Memory B cell (primary cell): ENCODE measurements at places on chromosomes 3 and 15.

- peaks cover 18% of the 10 kb centered on the region for H3K4me1 ChIP-seq
- peak overlapping the region; percentile 18 for H3K27ac ChIP-seq
- DNase-seq, result no peak
- H3K27me3 ChIP-seq, result no peaks in the 10 kb centered on the region
Observed at GRCh38 chr3:122102191-122102935, 47.2 kb downstream of the CD86 start.

- no peak for DNase-seq
- no peaks in the 10 kb centered on the region for H3K27me3 ChIP-seq
- H3K4me1 ChIP-seq, result no peaks in the 10 kb centered on the region
- H3K36me3 ChIP-seq, result no peaks in the 10 kb centered on the region
- no peak overlapping the region for H3K27ac ChIP-seq
- H3K4me3 ChIP-seq, result no peak overlapping the region
Observed at GRCh38 chr3:62940771-62941563, 65.8 kb upstream of the CADPS start.

GRCh38 chr3:8525893-8526292 is 24.3 kb downstream of the LMCD1 start:
- no peaks in the 10 kb centered on the region for H3K27me3 ChIP-seq
- H3K4me1 ChIP-seq, result no peaks in the 10 kb centered on the region
- DNase-seq, result no peak

DNA sequence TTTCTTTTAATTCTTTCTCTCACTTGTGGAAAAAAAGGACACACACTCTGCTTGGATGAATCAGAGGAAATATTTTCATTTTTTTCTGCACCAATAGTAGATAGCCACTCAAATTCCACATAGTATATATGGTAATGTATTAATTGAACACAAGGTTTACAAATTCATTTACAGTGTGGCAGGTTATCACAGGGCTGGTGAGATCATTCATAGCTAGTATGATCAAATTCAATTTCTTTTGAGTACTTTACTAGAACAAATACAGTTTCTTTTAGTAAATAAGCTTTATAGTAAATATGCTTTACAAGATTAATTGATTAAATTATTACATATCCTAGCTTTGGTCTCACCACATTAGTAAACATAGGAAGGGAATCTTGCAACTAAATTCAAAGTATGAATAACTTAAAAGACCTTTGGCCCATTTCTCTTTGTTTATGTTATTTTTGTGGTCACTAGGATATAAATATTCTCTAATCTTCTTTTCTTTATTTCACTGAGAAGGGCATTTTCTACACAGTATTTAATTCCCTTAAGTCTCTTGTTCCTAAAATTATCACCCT is 40.1 kb upstream of the PARP14 start:
- H3K27me3 ChIP-seq, result no peaks in the 10 kb centered on the region
- peaks cover 6% of the 10 kb centered on the region for H3K4me1 ChIP-seq
- peaks cover 26% of the 10 kb centered on the region for H3K36me3 ChIP-seq
- peak overlapping the region; percentile 64 for H3K27ac ChIP-seq
- no peak for DNase-seq

GRCh38 chr3:157442729-157443128 is 6.1 kb downstream of the PTX3 start:
- H3K36me3 ChIP-seq, result no peaks in the 10 kb centered on the region
- no peak overlapping the region for H3K4me3 ChIP-seq
- DNase-seq, result no peak
- no peak overlapping the region for H3K27ac ChIP-seq
- H3K4me1 ChIP-seq, result no peaks in the 10 kb centered on the region
- no peaks in the 10 kb centered on the region for H3K27me3 ChIP-seq

DNA sequence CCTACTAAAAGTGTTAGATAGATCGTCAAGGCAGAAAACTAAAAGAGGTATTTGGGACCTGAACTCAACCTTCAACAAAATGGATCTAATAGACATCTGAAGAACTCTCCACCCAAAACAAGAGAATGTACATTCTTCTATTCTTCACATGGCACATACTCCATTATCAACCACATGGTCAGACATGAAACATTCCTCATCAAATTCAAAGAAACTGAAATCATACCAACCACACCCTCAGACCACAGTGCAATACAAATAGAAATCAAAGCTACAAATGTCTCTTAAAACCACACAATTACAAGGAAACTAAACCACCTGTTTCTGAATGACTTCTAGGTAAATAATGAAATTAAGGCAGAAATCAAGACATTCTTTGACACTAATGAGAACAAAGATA is 984.1 kb upstream of the GBE1 start:
- H3K4me1 ChIP-seq, result no peaks in the 10 kb centered on the region
- H3K36me3 ChIP-seq, result no peaks in the 10 kb centered on the region
- DNase-seq, result no peak
- no peak overlapping the region for H3K4me3 ChIP-seq
- no peaks in the 10 kb centered on the region for H3K27me3 ChIP-seq
- no peak overlapping the region for H3K27ac ChIP-seq

GRCh38 chr15:39433376-39433775 is 147.5 kb upstream of the THBS1 start:
- no peaks in the 10 kb centered on the region for H3K36me3 ChIP-seq
- peaks cover 10% of the 10 kb centered on the region for H3K27me3 ChIP-seq
- H3K4me1 ChIP-seq, result no peaks in the 10 kb centered on the region
- no peak overlapping the region for H3K4me3 ChIP-seq

DNA sequence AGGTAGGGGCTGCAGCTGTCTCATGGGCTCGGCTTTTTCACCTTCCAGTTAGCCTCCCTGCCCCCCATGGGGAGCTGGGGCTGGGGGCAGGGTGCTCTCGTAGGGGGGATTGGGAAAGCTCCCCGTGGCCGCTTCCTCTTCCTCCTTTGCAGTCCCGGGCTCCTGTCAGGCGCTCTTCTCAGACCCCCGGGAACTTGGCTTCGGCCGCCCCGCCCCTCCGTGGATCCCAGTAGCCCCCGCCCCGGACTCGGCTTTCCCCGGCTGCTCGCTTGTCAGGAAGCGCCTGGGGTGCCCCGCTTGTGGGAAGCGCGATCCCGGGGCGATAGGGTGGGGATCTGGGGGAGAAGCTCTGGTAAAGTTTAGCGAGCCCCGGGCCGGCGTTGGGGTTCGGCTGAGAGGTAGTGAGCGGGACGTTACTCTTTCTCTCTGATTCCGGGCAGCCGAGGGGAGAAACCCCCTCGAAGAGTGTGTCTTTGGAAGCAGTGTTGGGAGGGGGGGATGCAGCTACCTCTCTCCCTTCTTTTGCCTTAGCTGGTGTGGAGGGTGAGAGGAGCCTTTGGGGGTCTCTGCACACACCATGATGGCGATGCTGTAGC is 611 bp downstream of the PIAS1 start:
- H3K4me1 ChIP-seq, result peaks cover 23% of the 10 kb centered on the region
- no peak for DNase-seq

DNA sequence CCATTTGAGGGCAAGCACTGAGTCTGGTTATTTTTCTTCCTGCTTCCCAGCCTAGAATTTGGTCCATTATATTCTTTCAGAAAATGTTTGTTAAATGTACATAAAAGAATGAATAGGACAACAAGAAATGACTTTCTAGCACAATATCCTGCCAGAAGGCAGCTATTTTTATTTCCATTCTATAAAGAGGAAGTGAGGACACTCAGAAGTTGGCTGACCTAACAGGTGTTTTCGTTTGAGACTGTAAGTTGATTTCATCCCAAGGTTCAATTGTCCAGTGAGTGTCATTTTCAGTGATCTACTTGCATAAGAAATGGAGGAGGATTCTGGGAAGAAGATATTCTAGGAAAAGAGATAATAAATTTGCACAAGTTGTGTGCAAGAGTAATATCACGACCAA is 191.9 kb upstream of the POU1F1 start:
- H3K4me3 ChIP-seq, result no peak overlapping the region
- H3K27me3 ChIP-seq, result no peaks in the 10 kb centered on the region
- H3K27ac ChIP-seq, result no peak overlapping the region
- H3K4me1 ChIP-seq, result no peaks in the 10 kb centered on the region

DNA sequence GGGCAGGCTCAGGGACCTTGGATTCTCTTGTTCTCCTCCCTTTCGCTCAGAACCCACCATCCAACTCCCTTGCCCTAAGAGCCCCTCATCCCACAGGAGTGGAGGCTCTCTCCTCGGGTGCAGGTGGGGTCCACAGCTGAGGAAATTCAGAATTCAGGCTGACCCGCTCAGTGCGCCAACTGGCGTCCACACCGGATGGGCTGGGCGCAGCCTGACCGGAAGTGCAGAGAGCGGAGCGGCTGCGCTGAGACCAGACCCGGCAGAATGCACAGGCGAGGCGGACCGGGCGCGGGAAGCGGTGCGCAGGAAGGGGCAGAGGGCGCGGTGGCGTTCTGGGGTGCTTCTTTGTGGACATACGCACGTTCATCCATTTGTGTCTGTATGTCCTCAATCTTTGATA is 210.4 kb upstream of the NDN start:
- no peak overlapping the region for H3K27ac ChIP-seq
- H3K36me3 ChIP-seq, result no peaks in the 10 kb centered on the region
- no peak overlapping the region for H3K4me3 ChIP-seq
- no peaks in the 10 kb centered on the region for H3K4me1 ChIP-seq

DNA sequence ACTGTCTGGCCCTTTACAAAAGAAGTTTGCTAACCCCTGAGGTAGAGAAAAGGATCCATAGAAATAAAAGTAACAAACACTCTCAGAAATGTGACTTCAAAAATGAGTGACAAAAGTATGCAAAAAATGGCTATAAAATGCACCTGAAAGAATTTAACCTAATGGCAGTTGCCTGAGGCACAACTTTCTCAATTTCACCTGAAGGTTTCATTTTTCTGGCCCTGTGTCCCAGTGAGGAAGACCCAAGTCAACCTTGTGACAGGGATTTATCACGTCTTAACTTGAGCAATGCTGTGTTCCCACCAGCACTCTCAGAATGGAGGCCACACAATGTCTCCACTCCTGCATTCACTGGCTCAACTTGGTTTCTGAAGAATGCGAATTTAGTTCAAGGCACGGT is 83.0 kb downstream of the FHIT start:
- H3K27ac ChIP-seq, result no peak overlapping the region
- peaks cover 18% of the 10 kb centered on the region for H3K36me3 ChIP-seq
- no peaks in the 10 kb centered on the region for H3K27me3 ChIP-seq
- H3K4me1 ChIP-seq, result no peaks in the 10 kb centered on the region
- no peak overlapping the region for H3K4me3 ChIP-seq
- DNase-seq, result no peak

- no peak overlapping the region for H3K4me3 ChIP-seq
- H3K4me1 ChIP-seq, result no peaks in the 10 kb centered on the region
Observed at GRCh38 chr3:156311930-156312329, 191.6 kb downstream of the KCNAB1 start.

GRCh38 chr3:120448756-120449155 is 2.0 kb downstream of the FSTL1 start:
- H3K27me3 ChIP-seq, result peaks cover 23% of the 10 kb centered on the region
- peaks cover 7% of the 10 kb centered on the region for H3K4me1 ChIP-seq
- no peak for DNase-seq
- H3K36me3 ChIP-seq, result no peaks in the 10 kb centered on the region
- no peak overlapping the region for H3K27ac ChIP-seq

DNA sequence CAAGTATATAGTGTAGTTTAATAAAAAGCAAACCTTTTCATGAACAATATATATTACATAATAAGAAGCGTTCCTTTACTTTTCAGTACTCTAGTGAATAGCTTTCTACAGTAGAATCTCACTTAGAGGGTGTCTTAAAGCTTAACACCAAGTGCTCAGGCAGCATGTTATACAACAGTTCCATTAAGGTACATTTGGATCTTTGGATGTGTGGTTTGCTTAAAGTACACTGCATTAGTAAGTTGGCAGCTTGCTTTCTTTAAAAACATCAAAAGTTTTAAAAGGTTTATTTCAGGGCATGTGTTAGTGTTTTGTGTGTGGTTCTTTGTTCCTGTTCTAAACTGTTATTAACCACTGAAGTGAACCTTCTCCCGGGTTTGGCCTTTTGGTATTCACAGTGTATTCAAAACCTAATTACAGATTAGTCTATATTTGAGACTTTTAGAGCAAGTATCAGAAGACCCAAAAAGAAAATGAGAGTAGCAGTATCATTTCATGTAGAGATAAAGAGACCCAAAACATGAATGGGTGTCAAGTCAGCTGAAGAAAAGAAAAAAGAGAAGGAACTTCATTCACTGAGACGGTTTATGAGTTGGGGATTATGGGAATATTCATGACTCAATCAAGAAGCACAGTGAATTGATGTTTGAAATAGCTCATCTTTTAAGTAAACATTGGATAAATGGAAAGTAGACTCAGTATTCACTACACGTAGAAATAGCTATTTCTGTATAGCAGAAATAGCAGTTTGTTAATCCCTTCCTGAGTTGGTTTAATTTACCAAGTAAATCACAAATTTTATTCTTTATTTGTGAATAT is 93.9 kb downstream of the OPA1 start:
- no peak overlapping the region for H3K27ac ChIP-seq
- H3K4me3 ChIP-seq, result no peak overlapping the region
- H3K4me1 ChIP-seq, result peaks cover 2% of the 10 kb centered on the region
- DNase-seq, result no peak
- no peaks in the 10 kb centered on the region for H3K27me3 ChIP-seq
- H3K36me3 ChIP-seq, result peaks cover 12% of the 10 kb centered on the region

DNA sequence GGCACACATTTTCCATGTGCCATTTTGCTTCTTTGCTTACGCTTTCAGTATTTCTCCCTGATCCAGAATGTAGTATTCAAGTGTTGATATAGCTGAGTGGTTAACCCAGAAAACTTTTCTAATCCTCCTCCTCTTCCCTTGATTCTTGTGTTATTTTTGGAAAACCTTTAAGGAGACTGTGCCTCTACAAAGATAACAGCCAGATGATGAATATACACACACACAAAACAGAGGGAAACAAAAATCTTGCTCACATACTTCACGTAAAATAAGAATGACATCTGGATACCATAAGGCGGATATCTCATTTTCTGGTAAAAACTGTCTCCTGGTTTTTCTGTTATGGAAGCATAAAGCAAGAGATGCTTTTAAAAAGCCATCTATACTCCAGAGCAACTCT is 295.8 kb upstream of the THBS1 start:
- H3K36me3 ChIP-seq, result no peaks in the 10 kb centered on the region
- H3K4me1 ChIP-seq, result no peaks in the 10 kb centered on the region
- DNase-seq, result no peak
- no peak overlapping the region for H3K27ac ChIP-seq
- H3K4me3 ChIP-seq, result no peak overlapping the region
- H3K27me3 ChIP-seq, result no peaks in the 10 kb centered on the region

DNA sequence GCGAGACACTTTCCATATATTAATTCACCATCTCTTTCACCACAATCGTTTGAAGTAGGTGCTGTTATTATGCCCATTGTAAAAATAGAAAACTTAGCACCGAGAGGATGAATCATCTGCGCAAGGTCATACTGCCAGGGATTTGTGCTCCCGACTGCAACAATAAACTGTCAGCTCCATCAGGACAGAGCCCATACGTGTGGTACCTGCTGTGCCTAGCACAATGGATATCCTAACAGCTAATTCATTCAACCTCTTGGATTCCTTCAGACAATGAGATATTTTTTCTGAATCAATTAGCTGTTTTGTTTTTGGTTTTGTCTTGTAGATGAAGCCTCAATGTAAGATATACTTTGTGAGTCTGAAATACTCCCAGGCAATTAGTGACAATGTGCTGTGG is 32.3 kb upstream of the PROK2 start:
- H3K27ac ChIP-seq, result no peak overlapping the region
- no peak overlapping the region for H3K4me3 ChIP-seq
- H3K4me1 ChIP-seq, result no peaks in the 10 kb centered on the region
- no peaks in the 10 kb centered on the region for H3K36me3 ChIP-seq
- H3K27me3 ChIP-seq, result peaks cover 5% of the 10 kb centered on the region
